G401 (cell line): ENCODE measurements at places on chromosomes 1 and 21.
A peak's percentile ranks its signal among the peaks of the same experiment; 100 is the strongest.

GRCh38 chr21:36454706-36455105 lies 25.2 kb downstream of the CLDN14 start:
- peak; percentile 70 for DNase-seq

GRCh38 chr1:194342484-194343262 lies 1156.3 kb upstream of the B3GALT2 start:
- DNase-seq, result no peak

GRCh38 chr1:60904099-60904851 lies 178.1 kb upstream of the NFIA start:
- DNase-seq, result peak; percentile 32

DNA sequence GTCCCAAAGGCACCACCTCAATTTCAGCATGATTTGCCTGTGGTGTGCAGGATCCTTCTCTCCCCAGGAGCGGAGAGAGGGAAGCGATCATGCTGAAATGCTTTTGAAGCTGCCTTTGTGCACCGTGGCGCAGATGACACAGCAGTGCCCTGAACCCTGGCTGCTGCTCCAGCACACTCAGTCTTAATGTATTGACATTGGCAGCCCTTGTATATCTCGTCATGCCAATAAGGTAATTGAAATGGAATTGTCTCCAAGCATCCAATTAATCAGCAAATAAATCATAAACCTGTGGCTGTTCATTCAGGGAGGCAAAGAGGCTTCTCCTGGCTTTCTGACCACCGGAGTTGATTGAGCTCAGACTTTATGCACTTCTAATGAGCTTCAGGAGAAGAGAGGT lies 139.8 kb downstream of the KAZN start:
- no peak for DNase-seq

DNA sequence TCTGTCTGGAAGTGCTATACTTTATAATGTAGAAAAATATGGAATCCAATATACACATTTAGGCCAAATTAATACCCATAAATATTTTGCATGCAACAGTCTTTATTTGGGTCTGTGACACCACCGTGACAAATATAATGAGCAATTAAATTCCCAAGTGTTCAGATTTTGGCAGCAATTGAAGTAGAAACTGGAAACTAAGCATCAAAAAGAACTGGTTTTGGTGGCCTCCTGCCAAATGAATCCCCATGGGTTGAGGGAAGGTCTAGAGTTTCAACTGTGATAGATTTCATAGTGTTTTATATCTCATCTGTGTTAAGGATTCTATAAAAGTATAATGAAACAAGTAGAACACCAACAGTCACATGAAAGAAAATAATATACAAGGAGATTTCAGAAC lies 88.4 kb downstream of the DPYD start:
- DNase-seq, result no peak

DNA sequence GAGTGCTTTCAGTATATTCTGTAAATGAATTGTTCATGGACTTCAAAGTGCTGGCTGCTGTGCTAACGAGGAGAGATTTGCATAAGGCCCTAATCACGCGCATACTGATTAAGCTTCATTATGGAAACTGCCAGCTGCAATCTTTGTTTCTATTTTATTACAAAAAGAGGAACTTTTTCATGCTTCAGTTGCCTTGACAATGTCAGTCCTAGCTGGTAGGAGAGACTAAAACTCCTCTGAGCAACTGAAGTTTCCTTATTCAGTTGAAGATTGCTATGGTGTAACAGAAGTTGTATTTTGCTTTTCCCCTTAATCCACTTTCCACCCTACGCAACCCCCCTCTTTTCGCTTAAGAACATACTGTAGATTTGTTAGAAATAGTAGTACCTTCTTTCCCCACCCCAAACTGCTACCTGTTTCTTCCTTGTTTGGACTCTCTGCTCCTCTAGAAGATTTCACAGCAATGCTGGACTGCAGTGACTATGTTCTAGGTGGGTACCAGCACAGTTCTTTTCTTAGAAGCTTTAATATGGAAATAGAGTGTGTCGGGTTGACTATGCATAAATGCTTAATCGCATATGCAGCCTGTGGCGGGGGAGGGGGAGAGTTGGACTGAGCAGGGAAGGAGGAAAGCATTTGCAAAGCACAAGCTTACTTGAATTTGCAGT lies 108.3 kb downstream of the POU2F1 start:
- peak; percentile 53 for DNase-seq

- DNase-seq, result no peak
These were observed 148.7 kb downstream of the EDEM3 start for GRCh38 chr1:184605941-184606340.

DNA sequence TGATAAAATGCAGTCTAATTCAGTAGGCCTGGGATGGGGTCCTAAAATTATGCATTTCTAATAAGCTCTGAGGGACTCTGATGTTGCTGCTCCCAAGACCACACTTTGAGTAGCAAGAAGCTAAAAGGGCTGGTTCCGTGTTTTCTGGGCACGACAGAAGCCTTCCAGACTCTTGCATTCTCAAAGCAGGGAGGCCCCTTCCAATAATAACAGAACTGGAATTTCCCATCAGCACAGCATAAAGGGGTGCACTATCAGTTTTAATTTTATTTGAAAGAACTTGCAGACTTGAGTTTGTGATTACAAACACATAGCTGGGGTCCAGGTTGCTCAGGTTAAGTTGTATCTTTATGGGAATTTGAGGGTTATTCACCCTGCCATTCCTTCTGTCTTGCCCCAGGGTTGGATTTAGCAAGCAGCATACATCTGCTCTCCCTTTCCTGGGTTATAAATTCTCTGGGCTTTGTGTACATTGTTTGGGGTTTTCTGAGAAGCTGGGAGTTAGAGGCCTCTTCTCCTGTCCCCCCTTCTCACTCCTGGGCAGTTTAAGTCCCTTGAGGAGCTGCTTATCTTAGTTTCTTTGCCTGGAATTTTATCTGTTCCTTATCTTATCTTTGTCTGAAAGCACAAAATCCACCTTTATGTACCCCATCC lies 94.2 kb upstream of the SLC2A1 start:
- DNase-seq, result no peak

DNA sequence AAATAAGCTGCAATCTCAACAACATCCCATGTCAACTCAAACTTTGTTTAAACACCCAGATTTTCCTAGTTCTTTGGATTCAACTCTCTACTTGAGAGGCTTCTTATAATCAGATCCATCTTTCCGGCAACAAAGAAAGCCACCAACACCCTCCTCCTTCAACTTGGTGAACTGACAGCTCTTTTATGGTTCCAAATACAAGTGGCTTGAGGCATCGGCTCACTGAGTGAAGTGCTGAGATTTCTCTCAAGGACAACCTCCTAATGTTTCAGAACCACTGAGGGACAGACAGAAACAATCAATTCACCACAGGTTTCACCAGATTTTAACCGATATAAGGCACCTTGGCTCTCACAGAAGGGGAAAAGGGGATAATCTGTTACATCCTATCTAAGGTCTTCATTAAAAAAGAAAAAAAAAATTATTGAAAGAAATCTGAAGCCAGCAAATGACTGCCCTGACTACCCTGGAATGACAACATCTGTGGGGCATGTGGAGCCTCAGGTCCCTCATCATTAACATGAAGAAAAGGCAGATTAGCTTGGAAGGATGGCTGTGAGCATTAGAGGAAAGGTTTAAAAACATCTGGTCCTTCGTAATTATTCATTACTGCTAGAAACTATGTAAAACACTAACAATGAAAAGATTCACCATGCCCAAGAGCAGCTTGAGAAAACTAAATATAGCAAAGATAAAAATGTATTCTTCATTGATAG lies 50.9 kb downstream of the PTPN14 start:
- DNase-seq, result no peak

DNA sequence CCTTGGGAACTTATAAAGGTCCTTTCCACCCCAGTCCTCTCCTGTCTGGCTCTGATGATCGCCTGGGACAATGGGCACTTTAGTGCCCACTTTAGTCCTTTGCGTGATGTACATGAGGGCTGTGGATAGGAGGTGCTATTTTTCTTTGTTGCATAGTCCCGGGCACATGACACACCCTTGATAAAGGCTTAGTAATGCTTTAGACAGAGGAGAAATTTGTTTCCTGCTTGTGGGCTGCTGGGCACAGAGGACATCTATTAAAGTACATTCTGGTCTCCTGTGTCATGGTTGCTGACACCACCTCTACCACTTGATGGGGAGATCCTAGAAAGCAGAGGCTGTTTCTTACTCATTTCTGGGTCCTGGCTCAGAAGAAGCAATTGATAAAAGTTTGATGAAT lies 5.4 kb upstream of the KNCN start:
- no peak for DNase-seq

DNA sequence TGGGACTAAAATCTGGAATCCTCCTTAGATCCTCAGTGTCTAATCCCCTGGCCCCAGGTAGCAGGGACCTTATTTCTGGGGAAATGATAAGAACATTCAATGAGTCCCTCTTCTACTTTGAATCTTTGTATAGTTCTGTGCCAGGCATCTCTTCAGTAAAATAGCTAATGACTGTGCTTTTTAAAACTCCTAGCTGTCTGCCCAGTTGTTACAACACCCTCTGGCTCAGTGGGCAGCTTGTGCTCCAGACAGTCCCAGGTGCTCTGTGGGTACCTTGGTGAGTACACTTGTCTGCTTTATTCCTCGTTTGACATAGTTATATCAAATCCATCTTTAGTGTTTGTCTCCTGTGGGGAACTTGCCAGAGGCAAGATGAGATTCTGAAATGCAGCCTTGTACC lies 18.0 kb downstream of the TGFB2 start:
- DNase-seq, result no peak

DNA sequence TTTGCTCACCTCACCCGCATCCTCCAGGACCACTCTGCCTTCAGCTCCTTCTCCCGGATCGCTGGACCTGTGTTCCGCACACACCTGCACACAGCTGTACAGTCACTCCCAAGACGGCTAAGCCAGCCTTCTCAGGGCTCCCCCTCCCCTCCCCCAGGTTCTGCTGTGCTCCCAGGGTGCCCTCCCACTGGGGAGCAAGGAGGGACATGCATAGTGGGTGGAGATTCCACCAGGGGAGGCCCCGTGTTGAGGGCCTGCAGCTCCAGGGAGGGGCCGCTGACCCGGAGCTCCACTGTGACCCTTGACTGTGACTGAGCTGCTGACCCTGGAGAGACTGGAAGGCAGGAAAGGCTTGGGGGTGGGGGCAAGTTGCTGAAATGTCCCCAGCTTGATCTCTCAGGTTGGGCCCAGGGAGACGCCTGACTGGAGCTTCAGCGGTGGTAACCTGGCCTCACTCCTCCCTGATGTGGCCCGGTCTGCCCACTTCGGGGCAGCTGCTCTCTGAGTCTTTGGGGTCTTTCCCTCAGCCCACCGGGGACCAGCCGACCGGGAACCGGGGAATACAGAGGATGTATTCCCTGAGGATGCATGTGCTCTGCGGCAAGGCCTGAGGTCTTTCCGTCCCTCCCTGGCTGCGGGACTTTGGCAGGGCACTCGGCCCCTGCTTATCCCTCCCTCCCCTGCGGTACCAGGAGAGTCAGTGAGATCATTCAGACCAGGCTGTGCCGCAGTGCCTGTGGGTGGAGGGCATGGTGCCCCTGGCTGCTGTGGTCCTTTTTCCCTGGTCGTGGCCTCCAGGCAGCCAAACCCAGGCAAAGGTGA lies 28.6 kb upstream of the PLCH2 start:
- no peak for DNase-seq

DNA sequence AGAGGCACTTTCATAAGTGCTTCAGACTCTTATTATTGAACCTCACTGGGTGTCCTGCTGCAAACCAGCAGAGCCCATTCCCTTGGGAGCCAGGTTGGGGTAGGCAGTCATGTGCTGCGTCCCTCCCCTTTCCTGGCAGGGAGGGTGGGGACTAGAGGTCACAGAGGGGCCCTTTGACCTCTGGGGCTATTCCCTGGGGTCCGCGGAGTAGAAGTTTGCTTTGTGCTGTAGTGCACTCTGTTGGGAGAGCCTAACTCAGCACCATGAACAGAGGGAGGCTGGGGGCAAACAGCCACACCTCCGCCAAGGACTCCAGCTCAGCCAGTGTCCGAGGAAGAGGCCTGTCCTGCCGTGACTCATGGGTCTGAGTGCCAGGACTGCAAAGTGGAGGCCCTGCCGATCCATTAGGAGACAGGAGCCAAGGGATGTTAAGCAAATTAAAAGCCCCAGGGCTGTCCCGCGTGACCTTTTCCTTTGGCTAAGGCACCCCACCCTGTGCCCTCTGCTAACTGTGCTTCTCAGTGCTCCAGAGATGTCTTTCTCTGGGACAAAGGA lies 3.0 kb upstream of the IGSF21 start:
- no peak for DNase-seq

DNA sequence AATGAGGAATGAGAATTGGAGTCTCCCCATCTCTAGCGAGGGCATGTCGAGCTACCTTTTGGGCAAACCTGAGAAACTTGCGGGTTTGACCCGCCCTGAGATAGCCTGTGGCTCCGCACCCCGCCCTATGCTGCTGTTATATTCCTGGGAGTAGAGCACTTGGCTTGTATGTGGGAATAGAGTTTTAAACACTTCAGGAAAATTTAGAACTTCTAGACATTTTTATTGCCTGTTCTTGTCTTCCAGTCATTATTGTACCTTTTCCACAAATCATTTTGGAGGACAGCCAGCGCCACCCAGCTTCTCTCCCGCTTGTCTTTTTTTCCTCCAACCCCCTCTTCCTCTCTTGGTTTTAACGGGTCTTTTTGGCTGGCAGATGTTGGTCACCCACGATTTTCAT lies 738 bp downstream of the GNPAT start:
- peak; percentile 25 for DNase-seq

DNA sequence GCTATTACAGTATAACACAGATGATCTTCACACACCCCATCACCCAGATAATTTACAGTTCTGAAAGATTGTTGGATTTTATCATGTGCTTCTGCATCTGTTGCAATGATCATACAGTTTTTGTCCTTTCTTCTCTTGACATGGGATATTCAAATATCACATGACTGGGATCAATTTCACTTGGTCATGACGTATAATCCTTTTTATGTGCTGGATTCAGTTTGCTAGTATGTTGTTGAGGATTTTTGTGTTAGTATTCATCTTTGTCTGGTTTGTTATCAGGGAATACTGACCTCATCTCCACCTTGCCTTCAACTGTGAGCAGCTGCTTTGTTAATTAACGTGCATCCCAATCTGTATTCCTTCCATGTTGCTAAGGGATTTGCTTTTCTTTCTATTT lies 44.7 kb upstream of the DISC1 start:
- DNase-seq, result no peak

GRCh38 chr1:84282780-84283333 lies 18.7 kb upstream of the SAMD13 start:
- DNase-seq, result no peak

GRCh38 chr1:193707271-193708021 lies 521.0 kb upstream of the B3GALT2 start:
- DNase-seq, result no peak

- DNase-seq, result peak; percentile 36
These were observed 37.4 kb downstream of the AGPAT3 start for GRCh38 chr21:43902441-43902840.

DNA sequence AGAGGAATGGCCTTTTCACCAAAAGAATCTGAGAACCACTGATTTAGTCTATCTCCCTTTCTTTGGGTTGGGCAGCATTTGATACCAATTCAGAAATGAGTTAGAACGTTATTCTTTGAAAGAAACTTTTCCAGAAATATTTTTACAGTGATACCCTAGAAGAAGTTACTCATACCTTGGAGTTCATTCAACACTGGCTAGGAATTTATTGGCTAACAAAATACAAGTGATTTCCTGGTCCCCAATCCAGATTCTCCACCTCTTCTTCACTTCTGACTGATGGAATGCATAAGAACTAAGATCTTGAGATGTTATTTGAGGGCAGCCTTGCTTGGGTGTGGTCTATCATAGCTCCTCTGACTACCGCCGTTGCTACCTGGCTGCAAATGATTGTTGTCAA lies 9.4 kb downstream of the C1orf162 start:
- no peak for DNase-seq

GRCh38 chr1:81432654-81433109 lies 368.1 kb upstream of the ADGRL2 start:
- DNase-seq, result no peak
